Gastroesophageal sphincter (tissue), 4 donors: ENCODE measurements at places on chromosomes 16 and 17. TPM values are rescaled to one million over a fixed set of nuclear protein-coding genes. Genes with fewer than 3 reads are reported as not detected.
A peak's percentile ranks its signal among the peaks of the same experiment; 100 is the strongest.

Gene CNGB1
- total RNA-seq, result not detected

Gene RNF227
- 2.3 TPM for total RNA-seq

Gene DNAH9
- total RNA-seq, result 0.15 TPM

Gene XAF1
- 18.2 TPM for total RNA-seq

Gene FNDC8
- total RNA-seq, result not detected

Gene MAFG
- total RNA-seq, result 39.3 TPM

Gene IL17C
- not detected for total RNA-seq

Gene ATP6V0C
- 56.4 TPM for total RNA-seq

Gene TNFRSF17
- total RNA-seq, result not detected

Gene OR2C1
- total RNA-seq, result 0.31 TPM

Gene TAT
- total RNA-seq, result not detected

Gene ADAMTS18
- total RNA-seq, result 5.6 TPM

Gene CPSF4L
- not detected for total RNA-seq

Gene CUEDC1
- total RNA-seq, result 35.7 TPM

DNA sequence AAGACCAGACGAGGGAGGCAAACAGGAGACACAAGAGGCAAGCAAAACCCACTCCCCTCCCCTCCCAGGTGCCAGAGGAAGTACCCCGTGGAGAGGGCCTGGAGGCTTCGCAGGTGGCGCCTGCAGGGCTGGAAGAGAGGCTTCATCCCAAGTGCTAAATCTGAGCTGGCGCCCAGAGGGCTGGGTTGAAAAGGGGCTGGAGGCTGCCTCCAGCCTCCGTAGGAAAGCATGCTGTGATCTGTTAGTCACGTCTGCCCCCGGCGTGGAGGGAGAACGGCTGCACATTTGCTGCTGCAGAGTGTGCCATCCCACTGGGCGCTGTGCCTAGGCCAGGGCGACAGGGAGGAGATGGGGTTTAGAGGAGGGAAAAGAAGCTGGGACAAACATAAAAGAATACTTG lies 16.9 kb downstream of the RPH3AL start:
- ATAC-seq, result no peak

GRCh38 chr17:21165922-21166594 lies 39.3 kb downstream of the DHRS7B start:
- ATAC-seq, result peak; percentile 54

GRCh38 chr17:56157845-56158244 lies 4.6 kb downstream of the ANKFN1 start:
- ATAC-seq, result no peak

DNA sequence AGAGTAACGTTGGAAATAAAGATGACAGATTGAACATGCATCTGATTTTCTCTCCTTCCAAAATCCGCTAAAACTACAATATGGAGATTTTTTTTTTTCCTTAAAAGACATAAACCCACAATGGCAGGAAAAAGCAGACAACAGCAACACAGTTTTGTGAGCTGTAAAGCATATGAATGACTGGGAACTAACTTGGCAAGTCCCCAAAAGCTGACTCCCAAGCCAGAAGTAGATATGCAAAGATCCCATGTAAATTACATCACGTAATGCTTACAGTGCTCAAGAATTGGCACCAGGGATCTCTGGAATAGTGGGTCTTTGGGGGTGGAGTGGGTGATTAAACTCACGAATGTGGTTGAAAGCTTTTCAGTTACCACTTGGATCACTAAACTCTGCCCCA lies 106.6 kb downstream of the ELAC2 start:
- ATAC-seq, result no peak

DNA sequence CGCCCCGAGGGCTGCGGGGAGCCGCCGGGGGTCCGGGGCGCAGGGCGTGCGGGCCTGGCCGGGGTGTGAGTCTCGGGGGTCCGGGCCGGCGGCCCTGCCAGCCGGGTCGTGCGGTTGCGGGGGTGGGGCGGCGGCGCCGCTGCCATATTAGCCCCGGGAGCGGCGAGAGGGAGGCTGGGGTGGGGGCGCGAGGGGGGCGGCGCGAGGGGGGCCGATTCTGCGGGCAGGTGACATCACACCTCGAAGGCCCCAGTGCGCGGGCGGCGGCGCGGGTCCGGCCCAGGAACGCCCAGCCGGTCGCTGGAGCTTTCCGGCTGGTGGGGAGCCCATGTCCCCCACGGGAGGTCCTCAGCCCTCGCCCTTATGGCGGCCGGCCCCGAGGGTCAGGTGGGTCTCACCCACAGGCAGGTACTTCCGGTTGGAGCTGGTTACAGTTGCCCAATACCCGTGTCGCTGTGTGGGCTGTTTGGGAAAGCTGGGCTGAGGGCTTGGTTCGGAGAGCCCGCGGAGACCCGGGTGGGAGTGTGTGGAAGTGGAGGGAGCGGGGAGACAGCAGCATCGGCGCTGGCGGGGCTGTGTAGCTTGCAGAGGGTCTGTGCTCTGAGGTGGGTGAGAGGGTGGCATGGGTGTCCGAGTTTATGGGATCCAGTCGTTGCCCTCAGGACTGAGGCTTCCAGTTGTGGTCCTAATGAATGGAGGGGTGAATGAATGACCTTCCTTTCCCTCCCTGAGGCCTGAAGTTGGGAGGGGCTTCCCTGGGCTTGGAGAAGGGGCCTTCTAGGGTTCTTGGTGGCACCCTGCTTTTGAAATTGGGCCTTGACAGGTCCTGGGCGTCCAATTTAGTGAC lies 804 bp downstream of the ATP6V0C start:
- ATAC-seq, result no peak

- ATAC-seq, result no peak
Observed at GRCh38 chr16:77684181-77684526, 38.2 kb upstream of the NUDT7 start.

GRCh38 chr16:46801428-46802049 lies 29.4 kb downstream of the C16orf87 start:
- no peak for ATAC-seq

GRCh38 chr16:24990803-24991202 lies 24.4 kb downstream of the ARHGAP17 start:
- ATAC-seq, result no peak

- ATAC-seq, result no peak
Observed at GRCh38 chr17:202501-202951, 21.1 kb upstream of the DOC2B start.

GRCh38 chr17:19316761-19317358 lies 45.7 kb downstream of the B9D1 start:
- no peak for ATAC-seq

GRCh38 chr17:54985476-54985875 lies 16.9 kb downstream of the STXBP4 start:
- ATAC-seq, result no peak

DNA sequence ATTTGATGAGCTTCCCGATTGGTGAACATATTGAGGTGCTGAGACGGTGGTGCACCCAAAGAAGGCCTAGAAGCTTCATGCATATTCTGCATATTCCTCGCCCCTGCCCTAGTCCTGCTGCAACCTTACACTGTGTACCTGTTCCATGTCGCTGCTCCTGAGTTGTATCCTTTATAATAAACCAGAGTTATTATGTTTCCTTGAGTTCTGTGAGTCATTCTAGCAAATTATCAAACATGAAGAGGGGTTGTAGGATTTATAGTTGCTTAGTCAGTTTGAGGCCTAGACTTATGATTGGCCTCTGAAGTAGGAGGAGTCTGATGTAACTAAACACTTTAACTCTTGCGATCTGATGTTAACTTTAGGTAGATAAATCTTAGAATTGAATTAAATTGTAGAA lies 436.8 kb downstream of the CA10 start:
- no peak for ATAC-seq
